ENCODE measurements at places on chromosomes 5 and 9.

- no peak for DNase-seq
Measured at GRCh38 chr5:10046676-10047075, 203.0 kb downstream of the ATPSCKMT start.

GRCh38 chr9:89967527-89967926, 362.7 kb downstream of the GADD45G start:
- no peak for DNase-seq

DNA sequence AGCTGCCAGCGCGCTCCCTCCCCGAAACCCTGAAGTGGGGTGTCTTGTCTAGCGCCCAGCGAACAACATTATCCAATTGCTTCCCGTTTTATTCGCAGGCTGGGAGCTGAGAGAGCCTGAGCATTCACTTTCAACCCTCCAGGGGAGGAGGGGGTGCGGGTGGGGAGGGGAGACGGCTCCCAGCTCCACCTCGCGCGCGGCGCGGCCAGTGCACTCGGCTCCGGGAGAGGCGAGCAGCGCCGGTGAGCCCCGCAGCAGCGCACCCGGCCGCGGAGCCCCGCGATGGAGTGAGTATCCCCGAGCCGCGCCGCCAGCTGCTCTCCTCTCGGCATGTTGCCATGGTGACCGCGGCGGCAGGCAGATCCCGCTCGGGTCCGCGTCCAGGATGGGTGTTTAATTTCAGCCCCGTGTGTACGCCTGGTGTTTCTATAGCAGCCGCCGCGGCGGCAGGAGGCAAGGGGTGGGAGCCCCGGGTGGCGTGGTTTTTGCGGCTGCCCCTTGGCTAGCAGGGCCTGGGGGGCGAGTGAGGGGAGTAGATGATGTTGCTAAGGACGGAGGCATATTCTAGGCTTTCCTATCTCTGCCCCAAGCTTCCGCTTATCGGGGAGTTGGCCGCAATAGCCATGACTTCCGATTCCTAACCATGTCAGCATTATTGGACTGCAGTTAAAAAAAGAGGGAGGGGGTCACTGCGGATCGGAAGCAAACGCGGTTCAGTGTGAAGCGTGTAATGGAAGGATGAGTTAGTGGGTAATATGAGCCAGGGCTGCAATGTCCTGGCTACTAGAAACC, 139.2 kb upstream of the PALM2AKAP2 start:
- peak; percentile 50 for DNase-seq

- peak; percentile 26 for DNase-seq
Measured at GRCh38 chr9:74951725-74952151, 974 bp downstream of the C9orf40 start.

DNA sequence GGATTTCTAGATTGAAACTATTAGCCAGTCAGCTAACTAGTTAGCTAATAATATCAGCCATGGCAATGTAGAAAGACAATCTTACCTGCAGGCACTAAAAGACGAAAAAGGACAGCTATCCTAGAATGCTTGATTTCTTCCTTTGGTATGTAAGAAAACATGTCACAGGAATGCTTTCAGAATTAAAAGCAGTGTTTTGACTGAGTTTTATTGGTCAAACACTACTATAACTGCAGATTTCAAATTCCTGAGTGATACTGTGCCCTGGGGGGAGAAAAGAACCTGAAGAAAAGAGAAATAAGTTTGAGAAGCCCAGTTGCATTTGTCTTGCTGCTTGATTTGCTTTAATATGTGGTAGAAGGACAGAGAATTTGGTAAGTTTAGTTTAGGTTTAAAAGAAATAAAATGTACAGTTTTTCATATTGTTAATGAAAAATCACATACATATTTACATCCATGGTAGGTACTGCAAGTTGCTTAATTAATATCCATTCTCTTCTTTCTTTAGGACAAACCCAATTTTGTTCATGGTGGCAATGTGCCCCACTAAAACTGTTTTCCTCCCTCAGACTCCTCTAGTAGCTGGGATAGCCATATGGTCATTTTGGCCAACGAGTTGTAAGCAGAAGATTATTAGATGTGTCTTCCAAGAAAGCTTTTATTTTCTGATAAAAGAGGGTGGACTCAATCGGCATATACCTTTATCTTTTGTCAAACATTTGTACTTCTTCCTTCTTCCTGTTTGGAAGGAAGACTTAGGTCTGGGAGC, 4.3 kb upstream of the FAM169A start:
- no peak for DNase-seq

DNA sequence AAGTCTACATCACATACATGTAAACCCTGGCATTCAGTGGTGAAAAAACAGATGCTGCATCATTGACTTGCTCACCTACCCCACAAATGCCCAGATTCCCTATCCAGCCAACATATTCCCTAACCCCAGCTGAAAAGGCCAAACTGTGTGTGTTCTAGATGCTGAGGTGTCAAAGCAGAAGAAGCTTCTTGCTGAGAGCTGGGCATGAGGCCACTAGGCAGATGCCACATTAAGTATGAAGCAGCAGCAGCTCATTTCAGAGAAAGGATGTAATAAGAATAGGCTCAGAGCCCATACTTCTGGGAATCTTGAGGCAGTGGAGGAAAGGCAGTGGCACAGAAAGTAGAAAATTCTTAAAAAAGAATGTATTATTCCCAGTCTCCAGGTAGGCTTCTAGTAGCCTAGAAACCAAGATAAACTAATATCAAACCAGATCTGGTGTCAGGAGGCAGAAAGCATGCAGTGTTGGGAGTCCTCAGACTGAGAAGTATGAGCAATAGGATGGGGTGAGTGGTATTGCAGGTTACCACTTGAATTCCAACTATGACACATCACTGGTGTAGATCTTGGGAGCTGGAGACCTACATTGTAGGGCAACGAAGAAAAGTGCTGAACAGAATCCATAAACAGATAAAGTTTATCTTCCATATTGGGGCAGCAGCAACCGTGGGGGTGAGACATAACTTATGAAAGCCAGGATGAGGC, 71.9 kb upstream of the GRHPR start:
- DNase-seq: no peak

DNA sequence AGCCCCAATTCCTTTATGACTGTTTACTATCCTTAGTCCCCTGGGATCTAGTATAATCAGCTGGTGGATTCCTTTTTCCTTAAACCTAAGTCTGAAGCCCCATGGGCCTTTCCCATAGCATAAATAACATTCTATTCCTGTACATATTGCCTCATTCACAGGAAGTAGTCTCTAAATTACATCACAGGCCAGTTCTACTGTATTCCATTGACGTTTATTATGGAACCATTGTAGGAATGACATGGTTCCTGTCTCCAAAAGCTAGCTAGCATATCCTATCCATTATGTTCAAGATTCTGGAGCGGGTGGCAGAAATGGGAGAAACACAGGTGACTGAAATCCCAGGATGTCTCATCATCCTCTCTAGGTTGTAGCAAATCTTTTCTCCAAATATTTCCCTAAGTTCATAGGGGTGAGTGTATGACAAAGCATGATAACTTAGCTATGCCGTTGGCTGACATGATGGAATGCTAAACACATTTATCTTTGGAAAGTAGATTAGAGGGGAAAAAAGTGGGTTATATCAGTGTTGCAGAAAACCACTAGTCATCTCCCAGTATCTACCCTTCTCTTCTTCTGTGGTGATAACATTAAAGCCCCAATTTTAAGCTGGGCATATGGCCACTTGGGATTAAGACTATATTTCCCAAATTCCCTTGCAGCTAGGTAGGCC, 140.1 kb downstream of the FGF1 start:
- no peak for DNase-seq

- peak; percentile 43 for DNase-seq
Measured at GRCh38 chr5:54295651-54296276, 14.6 kb downstream of the ARL15 start.

DNA sequence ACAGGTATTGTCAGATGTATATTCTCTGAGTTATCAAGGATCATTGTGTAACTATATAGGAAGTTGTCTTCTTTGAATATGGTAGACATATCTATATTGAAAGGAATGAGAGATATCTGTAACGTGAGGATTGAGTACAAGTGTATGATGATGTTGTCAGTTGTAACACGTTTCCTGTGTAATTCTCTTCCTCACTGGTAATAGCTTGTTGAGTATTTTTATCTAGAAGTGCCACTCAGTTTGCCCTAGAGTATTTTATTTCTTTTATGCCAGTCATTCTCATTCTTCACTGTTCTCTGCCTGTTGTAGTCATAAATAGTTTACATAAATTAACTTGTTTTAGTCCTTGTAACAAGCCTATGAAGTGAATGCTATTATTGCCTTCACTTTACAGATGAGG, 172.1 kb downstream of the BAAT start:
- DNase-seq: no peak

- no peak for DNase-seq
Measured at GRCh38 chr5:35438786-35439185, 178.9 kb upstream of the SPEF2 start.

GRCh38 chr5:139694556-139695177, 46.5 kb downstream of the CXXC5 start:
- DNase-seq: no peak

- no peak for DNase-seq
Measured at GRCh38 chr9:99918134-99918533, 11.7 kb downstream of the STX17 start.

DNA sequence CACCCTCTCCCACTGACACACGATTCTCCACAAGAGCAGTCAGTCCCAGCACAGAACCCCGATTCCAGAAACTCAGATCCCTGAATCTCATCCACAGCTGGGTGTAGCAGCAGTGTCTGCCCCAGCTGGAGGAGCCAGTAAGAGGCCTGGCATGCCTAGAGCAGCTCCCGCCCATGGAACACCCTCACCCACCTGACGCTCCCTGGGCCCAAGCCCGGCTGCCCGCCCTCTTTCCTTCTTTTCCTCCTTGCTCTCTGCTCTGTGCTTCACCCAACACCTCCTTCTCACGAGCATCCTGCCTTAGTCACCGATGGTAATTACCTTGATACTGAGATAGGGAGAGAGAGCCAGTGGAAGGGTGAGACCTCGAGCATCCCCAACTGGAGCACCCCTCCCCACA, 8.7 kb downstream of the PCDH1 start:
- DNase-seq: no peak

GRCh38 chr5:21688655-21689054, 1164.5 kb downstream of the CDH12 start:
- DNase-seq: no peak

DNA sequence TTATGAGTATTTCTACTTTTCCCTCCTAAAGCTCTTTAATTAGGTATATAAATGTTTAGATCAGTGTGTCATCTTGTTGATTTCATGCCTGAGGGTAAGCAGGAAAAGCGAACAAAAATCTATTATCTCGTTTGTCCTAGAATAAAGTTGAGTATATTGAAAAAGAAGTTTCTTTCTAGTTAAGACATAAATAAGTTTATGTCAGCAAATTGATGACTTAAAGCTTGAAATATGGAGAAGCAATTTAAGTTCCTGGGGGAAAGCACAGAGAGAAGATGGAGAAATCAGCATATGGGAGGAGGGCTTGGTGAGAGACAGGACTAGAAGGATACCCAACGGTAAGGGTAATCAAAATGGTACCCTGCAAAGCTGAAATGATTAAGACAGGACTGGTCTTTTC, 813.4 kb downstream of the MTRR start:
- DNase-seq: no peak

DNA sequence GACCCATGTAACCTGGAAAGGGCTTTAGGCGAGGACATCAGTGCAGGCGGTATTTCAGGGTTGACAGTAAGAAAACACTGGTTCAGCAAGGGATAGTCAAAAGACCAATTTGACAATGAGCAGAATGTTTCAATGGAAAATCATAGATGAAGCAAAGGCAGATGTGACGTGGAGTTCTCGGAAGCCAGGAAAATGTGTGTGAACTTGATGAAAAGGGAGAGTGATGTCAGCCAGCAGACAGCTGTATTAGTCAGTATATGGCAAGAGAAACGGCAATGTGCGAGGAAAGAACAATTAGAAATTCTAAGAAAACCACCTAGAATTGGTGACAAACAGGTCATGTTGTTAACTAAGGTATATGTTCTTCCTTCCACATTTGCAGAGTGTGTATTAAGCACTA, 503.9 kb upstream of the DAB2 start:
- no peak for DNase-seq

- no peak for DNase-seq
Measured at GRCh38 chr9:4102078-4102477, 197.8 kb downstream of the GLIS3 start.

- DNase-seq: no peak
Measured at GRCh38 chr5:94281236-94281801, 337.1 kb downstream of the KIAA0825 start.

- no peak for DNase-seq
Measured at GRCh38 chr5:178786859-178787499, 56.5 kb upstream of the ZNF354A start.

DNA sequence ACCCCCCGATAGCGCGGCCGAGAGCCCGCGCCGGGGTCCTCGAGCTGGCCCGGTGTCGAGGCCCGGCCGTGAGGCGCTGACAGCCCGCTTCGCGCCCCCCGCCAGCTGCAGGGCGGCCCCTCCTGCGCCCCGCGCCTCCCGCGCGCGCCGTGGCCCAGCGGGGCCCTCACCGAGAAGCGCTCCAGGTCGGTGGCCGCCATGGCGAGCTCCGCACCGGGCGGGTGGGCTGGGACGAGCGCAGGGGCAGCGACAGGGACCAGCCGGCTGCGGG, 166 bp downstream of the SEPTIN8 start:
- no peak for DNase-seq

GRCh38 chr9:112541685-112542084, 55.1 kb downstream of the KIAA1958 start:
- no peak for DNase-seq

DNA sequence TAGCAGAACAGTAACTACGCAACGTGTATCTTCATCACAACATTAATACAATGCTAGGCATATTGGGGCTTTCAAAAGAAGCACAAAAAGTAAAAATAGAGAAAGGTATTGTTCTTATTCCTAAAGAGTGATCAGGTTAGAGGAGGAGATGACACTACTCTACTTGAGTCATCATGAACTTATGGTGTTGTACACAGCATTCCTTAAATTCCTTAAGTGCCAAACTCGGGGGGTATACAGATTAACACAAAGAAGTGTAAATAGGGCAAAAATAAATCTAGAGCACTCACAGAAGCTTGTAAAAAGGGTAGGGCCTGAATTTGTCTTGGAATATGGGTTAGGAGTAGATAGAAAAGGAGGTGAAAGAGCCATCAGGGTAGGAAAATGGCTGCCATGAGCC, 308.0 kb upstream of the DAP start:
- no peak for DNase-seq

GRCh38 chr5:112576298-112576925, 157.3 kb upstream of the EPB41L4A start:
- no peak for DNase-seq
